ENCODE measurements at places on chromosomes 16 and 17.

DNA sequence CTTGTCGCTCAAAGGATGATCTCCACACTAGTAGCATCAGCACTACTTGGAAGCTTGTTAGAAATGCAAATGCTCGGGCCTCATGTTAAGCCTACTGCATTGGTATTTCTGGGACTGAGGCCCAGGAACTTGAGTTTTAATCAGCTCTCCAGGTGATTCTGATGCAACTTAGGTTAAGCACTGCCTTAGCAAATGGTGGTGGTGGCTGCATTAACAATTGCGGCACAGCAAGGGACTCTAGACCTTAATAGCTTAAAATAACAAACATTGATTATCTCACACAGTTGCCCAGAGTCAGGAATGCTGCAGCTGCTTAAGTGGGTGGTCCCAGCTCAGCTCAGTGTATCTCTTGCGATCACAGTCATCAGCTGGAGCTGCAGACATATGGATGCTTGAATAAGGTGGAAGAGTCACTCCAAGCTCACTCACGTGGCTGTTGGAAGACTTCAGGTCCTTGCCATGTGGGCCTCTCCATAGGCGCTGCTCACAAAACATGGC lies 25.8 kb downstream of the HS3ST3A1 start:
- no peak for DNase-seq

- DNase-seq, result no peak
Measured at GRCh38 chr16:68387301-68387700, 61.0 kb downstream of the SMPD3 start.

DNA sequence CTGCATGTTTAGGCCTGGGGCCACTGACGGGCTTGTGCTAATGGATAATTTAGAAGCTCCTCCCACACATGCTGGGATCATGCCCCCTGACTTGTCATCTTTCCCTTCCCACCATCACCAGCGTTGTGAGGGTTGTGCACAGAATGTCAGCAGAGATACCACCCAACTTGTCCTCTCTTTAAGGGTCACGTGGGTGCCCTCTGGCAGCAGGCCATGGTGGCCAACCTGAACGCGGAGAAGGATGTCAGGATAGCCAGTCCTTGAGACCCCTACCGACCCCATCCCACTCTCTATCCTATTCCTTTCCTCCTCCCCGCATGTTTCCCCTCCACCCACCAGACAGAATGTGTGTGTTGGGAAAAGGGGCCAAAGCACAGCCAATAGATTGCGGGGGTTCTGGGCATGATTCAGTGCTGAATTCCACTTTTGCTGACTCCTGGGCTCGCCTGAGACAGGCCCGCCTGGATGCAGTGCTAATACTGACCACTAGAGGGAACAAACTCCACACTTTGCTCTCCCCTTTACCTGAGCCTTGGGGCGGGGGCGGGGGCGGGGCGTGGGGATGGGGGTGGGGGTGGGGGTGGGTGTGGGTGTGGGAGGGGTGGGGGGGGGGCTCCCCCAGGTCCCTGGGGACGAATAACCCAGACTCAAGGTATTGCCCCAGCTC lies at the start of gene GH2:
Gene GH2 (minus strand): TSS at position 10 of the 667 bp plus-strand sequence. CDS start 143 bp downstream, outside the sequence.
- no peak for DNase-seq

- no peak for DNase-seq
Measured at GRCh38 chr16:46627746-46628145, 6.6 kb upstream of the SHCBP1 start.

DNA sequence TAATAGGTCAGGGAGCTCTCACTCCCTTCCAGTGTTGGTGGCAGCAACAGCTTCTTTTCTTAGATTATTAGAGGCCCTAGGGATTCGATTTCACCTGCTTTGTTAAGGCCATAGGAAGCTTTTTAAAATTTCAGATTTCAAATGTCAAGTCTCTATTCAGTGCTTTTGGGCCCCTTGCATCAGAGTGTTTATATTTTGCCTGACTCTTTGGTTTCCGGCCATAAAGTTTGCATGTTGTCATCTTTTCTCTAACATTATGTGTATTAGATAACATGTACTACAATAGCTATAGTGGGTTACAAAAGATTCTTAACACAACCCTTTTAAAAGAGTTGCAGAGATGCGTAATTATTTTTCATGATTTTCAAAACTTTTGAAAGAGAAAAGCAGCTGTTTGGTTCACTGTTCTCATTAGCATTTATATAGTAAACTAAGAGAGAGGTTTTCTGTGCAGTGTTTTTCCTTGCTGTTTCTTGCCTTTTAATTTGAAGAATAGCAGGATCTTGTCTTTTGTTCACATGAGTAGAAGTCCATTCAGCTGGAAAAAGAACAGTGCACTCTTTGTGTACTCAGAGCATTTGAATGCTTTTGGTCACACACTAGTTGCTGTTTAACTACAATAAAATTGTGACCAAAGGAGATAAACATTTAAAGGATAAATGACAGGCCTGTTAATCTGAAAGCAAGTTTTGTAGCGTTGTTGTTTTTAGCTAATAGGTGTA lies 52.5 kb downstream of the FTO start:
- DNase-seq, result no peak

DNA sequence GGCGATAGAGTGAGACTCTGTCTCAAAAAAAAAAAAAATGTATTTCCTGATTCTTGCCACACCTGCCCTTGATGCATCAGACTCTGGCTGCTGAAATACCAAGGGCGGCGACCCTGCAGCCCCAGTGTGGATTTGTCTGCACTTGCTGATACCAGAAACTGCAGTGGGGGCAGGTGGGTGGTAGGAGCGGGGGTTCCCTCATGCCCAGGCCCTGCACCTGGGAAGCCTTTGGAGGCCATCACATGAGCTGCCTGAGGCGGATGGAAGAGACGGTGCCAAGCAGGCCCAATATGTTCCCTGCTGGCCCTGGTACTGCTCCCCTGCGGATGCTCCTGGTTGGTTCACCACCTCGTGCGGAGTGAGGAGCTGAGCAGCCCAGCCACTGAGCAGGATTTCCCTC lies 50.6 kb downstream of the MARF1 start:
- no peak for DNase-seq
